ENCODE measurements at places on chromosomes 3 and 15.

DNA sequence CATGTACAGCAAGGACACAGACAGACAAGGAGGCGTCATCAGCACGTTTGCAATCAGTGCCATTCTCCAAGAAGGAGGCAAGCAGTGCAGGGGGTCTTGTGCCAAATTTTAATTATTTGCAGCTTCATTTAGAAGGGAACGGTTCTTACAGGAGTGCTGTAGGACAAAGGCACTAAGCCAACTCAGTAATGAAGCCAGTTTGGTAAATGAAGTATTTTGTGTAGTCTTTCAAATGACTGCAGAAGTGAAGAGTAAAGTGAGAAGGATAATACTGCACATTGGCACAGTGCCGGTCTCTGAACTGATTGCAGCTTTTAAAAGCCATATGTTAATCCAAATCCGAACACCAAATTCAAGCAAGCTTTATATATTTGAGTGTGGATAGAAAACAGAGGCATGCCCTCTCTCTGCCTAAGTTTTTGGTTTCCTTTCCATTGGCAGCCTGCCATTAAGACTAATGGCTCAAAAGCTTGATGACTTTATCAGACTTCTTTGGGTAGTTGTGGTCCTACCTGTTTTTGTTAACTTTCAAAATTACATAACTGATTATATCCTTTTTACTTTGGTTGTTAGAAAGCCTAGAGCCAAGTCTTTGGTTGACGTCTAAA lies 101.3 kb downstream of the SENP2 start:
- DNase-seq, result peak; percentile 52

DNA sequence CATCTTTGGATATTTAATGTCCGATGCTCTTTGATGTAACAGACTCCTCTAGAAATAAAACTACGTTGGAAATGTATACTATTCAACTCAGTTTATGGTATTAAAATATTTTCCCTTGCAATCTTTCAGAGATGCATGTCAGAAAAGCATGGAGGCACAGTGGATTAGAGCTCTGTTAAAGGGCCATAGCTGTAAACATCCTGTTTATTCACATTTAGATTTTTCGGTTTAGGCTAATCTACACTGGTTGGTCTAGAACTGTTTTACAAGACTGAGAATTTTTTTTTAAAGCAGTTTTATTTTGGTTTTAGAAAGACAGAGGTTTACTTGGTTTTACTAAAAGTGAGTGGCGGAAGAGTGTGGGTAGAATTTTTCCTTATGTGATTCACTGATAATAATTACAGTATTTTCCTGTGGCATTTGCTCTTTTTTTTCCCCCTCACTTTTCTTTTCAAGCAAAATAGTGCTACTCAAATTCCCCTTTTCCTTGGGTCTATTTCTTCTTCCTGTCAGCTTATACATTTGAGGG lies 132.1 kb downstream of the IL1RAP start:
- no peak for DNase-seq

GRCh38 chr3:72175296-72175858 lies 390.4 kb upstream of the PROK2 start:
- DNase-seq, result no peak

- no peak for DNase-seq
Observed at GRCh38 chr3:157958457-157958856, 147.8 kb downstream of the SHOX2 start.
